SW 1271 (cell line): ENCODE measurements at places on chromosomes 5 and 9.

DNA sequence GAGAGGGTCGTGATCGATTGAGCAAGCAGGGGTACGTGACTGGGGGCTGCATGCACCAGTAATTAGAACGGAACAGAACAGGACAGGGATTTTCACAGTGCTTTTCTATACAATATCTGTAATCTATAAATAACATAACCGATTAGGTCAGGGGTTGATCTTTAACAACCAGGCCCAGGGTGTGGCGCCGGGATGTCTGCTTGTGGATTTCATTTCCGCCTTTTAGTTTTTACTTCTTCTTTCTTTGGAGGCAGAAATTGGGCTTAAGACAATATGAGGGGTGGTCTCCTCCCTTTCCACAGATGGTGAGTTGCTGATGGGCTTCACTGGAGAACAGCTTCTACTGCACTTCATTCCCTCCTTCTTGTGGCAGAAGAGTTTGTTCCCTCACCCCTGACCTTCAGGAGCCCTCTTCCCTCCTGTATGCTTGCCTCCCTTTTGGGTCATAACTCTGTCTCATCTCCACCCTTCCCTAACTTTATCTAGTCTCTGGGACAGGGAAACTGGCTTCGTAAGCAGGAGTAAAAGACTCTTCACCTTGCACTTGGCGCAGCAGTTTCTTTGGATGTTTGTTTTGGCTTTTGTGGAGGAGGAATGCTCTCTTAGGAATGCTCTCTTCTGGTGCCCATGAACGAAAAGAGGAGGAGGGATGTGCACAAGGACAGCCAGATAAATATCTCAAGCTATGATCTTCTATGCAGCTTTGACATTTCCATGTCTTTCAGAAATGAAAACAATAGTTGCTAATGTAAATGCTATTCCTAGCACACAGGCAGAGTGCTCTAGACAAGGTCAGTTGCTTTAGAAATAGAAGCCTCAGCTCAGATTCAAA, 139.8 kb upstream of the RPS23 start:
- DNase-seq = no peak

GRCh38 chr9:131464354-131465000, 38.2 kb upstream of the POMT1 start:
- DNase-seq = no peak

GRCh38 chr5:180379355-180380070, 26.4 kb upstream of the GFPT2 start:
- no peak for DNase-seq

DNA sequence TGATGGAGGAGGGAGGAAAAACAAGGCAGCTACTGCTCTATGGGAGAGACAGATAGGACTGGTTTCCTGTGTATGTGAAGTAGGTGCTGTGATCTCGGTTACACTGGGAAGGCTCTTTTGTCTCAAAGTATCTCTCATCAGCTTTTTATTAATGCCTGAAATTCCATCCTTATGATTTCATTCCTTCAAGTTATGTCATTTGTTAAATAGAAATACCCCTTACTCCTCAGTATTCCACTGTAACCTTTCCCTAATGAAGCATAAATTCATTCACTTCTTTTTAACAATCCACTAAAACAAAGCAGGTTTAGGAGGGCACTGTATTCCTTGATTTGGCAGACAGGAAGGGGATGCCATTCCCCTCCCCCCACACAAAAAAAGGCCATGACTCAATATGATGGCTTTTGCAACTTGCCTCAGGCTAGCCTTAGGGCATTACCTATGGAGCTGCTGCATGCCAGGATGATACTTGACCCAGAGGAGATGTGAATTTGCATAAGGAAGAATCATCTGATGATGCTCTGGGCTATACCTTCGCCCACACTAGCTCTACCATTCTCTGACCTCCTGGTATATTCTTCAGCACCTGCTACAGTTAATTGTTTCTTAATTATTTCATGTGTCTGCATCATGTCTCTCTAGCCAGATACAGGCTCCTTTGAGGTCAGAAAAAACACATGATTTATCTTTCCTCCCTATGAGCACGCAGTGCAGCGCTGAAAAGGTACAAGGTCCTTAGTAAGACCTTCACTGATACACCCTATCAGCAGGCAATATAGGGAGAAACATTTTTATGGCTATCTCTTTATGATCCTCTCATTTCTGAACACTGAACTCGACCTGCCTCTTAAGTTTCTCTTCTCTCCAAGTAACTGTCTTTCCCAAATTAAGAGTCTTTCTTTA, 26.3 kb downstream of the NR3C1 start:
- DNase-seq = peak; percentile 45

GRCh38 chr5:132294728-132295504, 722 bp downstream of the SLC22A4 start:
- peak; percentile 89 for DNase-seq

DNA sequence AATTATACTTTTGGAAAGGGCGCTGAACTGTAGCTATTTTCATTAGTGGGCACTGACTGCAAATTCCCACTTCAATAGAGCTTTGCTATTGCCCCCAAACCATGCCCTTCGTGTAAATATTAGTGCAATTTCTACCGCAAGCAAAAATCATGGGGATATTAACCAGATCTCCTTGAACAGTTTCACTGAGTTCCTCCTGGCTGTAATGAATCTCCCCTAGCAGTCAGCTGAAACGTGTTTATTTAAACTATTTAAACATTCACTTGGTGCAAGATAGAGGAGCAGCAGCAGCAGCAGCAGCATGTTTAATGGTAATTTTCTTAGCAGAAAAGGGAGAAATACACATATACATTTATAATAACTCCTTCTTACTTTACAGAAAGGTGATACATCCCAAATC, 54.4 kb downstream of the ARRDC3 start:
- no peak for DNase-seq

GRCh38 chr5:171961117-171961516, 45.3 kb downstream of the FBXW11 start:
- no peak for DNase-seq

GRCh38 chr9:10875752-10876151, 262.9 kb upstream of the PTPRD start:
- no peak for DNase-seq

DNA sequence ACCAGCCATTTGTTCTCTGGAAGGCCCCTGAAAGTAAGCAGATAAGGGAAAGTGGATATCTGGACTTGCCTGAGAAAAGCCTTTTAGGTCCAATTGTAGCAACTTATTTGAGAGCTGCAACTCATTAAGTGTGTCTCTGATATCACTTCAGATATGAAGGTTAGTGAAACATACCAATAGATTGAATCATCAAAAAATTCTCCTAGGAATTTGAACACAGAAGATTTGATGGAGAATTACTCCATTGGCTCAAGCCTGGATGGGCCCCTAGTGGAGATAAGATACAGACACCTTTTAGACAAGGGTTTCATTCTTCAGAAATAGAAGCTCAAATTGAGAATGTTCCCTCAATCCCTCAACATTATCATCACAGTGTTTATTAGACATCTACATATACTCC, 356.7 kb downstream of the NDUFS4 start:
- peak; percentile 54 for DNase-seq

DNA sequence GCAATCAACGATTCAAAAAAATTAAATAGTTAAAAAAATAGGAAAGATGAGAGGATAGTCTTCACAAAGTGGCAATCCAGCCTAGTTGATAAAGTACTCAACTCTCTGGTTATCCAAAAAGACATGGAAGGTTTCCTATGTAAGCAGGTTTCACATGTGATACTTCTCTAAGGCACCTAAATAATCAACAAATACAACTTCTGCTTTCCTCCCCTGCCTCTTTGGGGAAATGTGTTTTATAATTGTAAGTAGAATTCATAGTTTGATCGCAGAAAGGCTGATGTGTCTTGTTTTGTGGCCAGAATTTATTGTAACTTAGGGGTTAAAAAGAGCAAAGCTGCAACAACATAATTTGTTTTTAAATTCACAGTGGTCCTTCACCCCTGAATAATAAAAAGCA, 855.5 kb upstream of the DMAC1 start:
- no peak for DNase-seq

DNA sequence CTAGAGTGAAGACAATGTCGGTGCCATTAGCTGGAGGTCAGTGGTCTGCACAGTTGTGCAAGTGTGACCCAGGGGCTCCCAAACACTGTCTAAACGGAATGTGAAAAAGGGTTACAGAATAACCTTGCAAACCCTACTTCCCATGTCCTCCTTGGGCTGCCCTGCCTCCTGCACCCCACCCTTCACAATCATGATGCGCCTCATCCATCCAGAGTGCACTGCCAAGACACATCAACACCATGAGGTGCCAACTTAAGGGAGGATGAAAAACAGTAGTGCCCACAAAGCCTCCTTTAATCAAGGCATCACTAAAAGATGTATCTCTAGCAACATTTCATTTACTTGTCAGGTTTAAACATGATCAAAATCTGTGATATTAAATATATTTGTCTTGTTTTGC, 87.1 kb downstream of the SETX start:
- DNase-seq = no peak

GRCh38 chr9:5571629-5572232, 57.2 kb upstream of the RIC1 start:
- DNase-seq = no peak
